Astrocyte (in vitro differentiated cells and primary cell): ENCODE measurements at places on chromosomes 12 and 14.

DNA sequence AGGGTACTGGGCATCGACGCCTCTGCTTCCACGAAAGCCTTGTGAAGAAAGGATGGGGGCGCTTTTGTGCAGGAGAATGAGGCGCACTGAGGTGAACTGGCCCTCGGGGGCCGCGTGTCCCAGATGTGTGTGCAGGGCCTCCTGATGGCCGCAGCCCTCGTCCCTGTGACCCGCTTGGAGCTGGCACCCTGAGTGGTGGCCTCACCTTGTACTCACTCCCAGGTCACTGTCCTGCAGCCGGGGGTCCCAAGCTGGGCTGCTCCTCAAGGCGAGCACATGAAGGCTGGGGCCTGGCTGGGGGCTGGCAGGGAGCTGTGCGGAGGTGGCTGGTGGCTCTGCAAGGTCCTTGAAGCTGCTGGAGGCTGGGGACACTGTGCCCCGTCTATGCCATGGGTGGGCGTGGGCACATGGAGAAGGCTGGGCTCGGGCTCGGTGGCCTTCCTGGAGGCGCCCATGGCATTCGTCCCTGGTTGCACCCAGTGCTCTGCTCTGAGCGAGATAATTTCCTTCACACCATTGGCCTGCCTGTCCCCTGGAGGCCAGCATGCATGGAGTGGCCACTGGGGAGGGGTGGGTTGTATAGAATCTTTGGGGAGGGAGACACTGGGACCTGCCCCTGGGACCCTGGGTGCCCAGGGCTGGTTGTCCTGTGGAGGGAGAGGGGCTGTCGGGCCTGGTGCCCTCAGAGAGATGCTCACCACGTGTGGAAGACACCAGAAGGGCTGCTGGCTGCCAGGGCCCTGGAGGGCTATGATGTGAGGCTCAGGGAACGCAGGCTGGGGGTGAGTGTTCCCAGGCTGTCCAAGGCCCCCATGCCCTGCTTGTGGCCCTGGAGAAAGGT is 79.3 kb downstream of the TMEM121 start:
- DNase-seq = no peak

- no peak for DNase-seq
These were observed 53.3 kb downstream of the SLC15A5 start for GRCh38 chr12:16224196-16224595.

DNA sequence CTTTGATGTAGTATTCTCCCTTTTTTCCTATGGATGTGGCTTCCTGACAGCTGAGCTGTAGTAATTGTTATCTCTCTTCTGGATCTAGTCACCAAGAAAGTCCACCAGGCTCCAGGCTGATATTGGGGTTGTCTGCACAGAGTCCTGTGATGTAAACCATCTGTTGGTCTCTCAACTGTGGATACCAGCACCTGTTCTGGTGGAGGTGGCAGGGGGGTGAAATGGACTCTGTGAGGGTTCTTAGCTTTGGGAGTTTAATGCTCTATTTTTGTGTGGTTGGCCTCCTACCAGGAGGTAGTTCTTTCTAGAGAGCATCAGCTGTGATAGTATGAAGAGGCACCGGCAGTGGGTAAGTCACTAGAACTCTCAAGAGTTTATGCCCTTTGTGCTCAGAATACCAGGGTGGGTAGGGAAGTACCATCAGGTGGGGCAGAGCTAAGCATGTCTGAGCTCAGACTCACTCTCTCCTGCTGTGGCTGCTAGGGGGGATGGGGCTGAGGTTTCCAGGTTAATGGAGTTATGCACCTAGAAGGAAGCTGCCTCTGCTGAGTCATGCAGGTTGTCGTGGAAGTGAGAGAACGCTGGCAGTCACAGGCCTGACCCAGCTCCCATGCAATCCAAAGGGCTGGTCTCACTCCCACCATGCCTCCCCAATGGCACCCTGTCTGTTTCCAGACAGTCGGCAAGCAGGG is 3.0 kb upstream of the TAS2R14 start:
- peak; percentile 27 for DNase-seq

DNA sequence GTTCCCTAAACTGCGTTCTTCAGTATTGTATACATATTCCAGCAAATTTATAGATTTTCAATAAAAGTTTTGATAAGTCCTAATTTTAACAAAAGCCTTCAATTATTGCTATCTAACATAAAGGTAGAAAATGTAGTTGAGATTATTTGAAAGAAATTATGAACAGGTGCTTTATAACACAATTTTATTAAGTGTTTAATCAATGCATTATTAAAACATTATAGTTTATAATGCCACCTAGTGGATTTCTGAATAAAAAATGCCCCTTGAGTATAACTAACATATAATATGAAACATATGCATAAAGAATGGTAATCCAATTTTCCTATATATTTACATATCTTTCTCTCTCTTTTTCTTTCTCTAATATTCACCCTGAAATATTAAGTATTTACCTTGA is 515.3 kb downstream of the SLC6A15 start:
- no peak for DNase-seq

- DNase-seq = no peak
These were observed 4.3 kb downstream of the HOXC9 start for GRCh38 chr12:54004063-54004840.
